ENCODE measurements at places on chromosomes 11 and 22.

- DNase-seq = no peak
Observed at GRCh38 chr22:36768141-36768540, 7.8 kb downstream of the IFT27 start.

DNA sequence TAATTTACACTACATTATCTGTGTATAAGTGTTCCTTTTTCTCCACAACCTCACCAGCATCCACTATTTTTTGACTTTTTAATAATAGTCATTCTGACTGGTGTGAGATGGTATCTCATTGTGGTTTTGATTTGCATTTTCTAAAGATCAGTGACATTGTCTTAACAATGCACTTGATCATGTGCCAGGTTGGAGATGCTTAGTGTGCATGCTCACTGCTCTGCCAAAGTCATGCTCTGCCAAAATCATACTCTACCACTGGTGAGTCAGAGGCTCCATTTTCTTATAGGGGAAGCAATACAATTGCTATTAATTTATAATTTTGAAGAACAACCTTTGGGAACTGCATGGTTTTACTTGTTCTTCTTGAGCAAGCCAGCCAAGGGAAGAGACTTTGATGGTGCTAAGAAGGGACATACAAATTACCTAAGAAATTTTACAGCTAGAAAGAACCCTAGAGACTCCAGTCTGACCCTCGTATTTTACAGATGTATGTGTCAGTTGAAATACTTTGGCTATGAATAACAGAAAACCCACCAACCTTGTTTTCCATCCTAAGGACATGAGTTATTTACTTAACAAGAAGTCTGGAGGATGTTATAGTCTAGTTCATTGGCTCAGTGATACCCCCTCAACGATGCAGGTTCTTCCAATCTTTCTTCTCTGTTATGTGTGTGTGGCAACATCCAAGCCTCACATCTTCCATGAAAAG lies 368.9 kb downstream of the DDX10 start:
- no peak for DNase-seq

DNA sequence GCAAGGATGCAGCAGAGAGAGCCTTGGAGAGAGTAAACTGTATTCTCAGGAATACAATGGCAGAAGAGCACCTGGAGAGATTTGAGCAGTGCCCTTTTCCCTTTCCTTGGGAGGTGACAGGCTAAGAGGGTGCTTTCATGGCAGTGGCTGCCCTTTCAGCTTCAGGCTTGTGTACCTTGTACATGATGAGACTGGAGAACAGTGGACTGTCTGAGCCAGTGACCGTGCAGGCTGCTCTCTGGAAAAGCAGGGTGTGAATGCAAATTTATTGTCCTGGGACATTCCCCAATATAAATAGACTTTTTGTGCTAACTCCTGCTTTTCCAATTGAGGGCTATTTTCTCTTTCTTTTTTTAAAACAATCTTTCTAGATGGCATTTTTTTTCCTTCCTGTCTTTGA lies 99.3 kb downstream of the TRIM44 start:
- DNase-seq = no peak

- no peak for DNase-seq
Observed at GRCh38 chr11:112769170-112769569, 192.1 kb upstream of the NCAM1 start.

DNA sequence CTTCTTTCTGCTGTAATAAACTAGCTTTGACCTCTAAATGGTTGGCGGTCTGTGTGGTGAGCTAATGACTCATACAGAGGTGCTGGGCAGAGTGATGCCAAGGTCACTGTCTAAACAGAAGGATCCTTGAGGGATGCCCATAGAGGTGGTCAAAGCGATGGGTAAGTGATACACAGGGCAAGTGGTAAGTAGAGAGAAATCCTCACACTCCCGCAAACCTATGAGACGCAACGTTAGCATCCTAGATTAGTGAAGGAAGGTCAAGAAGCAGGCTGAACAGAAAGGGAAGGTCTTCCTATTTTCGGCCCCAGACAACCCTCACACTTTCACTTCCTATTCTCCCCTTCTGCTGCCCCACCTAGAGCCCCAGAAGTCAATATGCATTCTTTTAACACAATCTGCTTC lies 65.6 kb upstream of the SESN3 start:
- DNase-seq = no peak

- DNase-seq = no peak
Observed at GRCh38 chr22:19659805-19660345, 54.4 kb upstream of the SEPTIN5 start.

GRCh38 chr22:49997932-49998717 lies 14.4 kb downstream of the IL17REL start:
- DNase-seq = no peak

- no peak for DNase-seq
Observed at GRCh38 chr22:41768430-41768829, 32.0 kb upstream of the CCDC134 start.

DNA sequence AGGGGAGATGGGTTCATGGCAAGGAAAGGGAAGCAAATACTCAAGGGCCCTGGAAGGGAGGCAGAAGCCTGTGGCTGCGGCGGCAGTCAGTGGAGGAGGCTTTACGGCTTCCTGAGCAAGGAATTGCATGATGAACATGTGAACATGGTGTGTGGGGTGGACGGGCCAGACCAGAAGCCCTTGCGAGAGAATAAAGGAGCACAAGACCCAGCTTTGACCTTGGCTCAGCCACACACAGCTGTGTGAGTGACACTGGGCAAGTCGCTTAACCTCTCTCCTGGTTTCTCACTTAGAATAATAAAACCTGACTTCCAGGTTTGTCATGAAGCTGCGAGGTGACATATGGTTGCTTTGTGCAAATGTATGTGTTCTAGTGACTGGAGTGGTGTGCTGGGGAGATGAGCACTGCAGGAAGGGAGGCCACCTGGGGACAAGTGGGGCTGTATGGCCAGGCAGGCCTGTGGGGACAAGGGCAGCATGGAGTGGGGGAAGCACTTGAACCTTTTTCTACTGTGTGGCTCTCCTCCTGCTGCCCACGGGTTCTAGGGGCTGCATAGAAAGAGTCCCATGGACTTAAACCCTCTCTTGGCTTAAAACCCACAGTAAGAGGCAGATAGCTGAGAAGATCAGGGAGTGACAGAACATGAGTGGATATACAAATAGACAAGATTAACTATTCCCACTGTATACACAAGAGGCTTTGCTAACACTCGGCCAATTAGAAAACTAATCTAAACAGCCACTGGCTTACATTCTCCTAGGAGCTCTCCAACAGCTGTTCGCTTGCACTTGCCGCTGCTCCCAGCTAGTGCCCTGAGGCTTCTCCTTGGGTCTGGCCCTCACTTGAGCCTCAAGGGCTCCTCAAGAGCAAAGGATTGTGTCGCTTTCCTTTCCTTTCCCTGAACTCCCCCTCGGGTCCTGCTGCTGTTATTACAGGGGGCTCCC lies 67.3 kb upstream of the CDON start:
- DNase-seq = no peak

DNA sequence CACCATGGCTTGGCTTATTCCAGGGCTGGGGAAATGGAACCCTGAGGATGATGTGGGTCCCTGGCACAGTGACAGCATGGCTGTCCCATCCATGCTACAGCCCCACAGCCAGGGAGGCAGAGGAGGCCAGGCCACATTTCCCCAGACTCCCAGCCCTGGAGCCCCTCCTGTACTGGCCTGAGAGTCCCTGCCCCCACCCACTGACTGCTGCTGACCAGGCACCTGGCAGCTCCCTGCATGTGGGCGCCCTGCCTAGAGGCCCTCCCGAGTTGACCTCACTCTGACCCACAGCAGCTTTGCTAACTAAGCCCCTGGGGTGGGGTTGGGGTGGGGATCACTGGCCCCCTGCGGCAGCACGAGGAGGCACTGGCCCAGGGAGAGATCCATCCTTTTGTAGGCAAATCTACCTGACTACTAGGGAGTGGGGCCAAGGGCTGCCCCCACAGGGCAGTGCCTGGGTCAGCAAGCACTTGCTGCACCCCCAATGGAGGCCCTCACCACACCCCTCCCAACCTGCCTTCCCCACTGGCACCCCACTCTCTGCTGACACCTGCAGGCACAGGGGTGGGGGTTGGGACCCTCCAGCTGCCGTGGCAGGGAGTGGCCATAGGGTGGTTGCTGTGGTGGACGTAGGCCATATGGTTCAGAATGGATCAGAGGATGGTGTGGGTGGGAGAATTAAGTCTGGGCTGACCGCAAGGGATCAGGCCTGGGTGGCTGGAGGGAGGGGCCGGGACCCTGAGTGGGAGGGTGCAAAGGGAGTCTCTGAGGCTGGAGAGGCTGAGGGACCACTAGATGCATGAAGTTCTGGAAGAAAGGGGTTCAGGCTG lies 17.4 kb downstream of the ARVCF start:
- no peak for DNase-seq

- DNase-seq = no peak
Observed at GRCh38 chr11:35746356-35747153, 84.0 kb downstream of the TRIM44 start.

DNA sequence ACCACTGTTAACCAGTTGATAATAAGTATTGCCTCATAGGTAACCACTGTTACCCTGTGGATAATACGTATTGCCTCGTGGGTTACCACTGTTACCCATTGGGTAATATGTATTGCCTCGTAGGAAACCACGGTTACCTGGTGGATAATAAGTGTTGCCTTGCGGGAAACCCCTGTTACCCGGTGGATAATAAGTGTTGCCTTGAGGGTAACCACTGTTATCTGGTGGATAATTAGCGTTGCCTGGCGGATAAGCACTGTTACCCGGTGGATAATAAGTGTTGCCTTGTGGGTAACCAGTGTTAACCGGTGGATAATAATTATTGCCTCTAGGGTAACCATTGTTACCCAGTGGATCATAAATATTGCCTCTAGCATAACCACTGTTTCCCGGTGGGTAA lies 27.3 kb upstream of the NXPE4 start:
- no peak for DNase-seq

- DNase-seq = no peak
Observed at GRCh38 chr22:22752556-22753477, 108.4 kb downstream of the GGTLC2 start.

- no peak for DNase-seq
Observed at GRCh38 chr22:37146507-37147180, 3.1 kb downstream of the IL2RB start.

- DNase-seq = no peak
Observed at GRCh38 chr11:103907136-103907535, 129.3 kb upstream of the DDI1 start.

DNA sequence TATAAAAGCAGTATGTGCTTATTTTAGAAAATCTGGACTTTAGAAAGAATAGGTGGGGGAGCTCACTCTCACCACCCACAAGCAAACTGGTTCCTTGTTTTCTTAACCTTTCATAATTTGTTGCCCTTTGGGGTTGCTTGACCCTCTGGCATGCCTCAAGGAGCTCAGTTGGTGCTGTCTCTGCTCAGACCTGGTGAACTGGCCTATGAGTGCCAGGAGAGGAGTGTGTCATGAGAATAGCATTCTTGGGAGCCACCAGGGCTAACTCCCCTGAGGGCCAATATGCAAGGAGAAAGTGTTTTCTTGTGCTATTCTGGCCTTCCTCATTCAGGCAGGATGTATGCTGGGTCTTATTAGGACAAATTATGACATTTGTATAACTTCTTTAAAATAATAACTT lies 21.0 kb upstream of the AMOTL1 start:
- no peak for DNase-seq

- no peak for DNase-seq
Observed at GRCh38 chr22:44489817-44490216, 8.2 kb downstream of the RTL6 start.

DNA sequence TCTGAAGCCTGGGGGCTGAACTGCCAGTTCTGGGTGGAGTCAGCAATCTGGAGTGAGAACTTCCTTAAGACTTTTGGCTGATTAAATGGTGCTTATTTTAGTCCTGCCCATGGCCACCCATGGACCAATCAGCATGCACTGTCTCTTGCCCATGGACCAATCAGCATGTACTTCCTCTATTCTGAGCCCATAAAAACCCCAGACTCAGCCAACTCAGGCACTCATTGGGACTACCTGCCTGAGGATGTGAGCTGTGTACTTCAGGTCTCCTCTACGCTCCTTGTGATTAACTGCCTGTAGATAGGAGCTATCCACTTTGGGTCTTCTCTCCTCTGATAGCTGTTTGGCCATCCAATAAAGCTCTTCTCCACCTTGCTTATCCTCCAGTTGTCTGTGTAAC lies 342.3 kb upstream of the CCDC179 start:
- DNase-seq = no peak

GRCh38 chr22:19088866-19089595 lies 33.2 kb downstream of the DGCR2 start:
- no peak for DNase-seq
